ENCODE measurements at places on chromosomes 12 and 14.

GRCh38 chr12:82523996-82524395, 162.7 kb upstream of the TMTC2 start:
- no peak for DNase-seq

DNA sequence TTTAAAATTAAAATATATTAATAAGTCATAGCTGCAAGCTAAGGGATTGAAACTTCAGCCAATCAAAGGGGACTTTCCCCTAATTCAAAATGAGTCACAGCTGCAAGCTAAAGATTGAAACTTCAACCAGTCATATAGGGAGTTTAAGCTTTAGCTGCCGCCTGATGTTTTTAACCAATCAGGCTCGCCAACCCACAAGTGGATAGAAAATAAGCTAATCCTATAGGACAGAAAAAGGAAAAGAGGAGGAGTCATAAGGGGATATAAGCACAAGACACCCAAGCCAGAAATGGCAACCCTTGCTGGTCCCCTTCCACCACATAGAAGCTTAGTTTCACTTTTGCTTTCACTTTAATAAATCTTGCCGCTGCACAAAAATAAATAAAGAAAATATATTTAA, 1154.6 kb downstream of the GALC start:
- DNase-seq, result no peak

DNA sequence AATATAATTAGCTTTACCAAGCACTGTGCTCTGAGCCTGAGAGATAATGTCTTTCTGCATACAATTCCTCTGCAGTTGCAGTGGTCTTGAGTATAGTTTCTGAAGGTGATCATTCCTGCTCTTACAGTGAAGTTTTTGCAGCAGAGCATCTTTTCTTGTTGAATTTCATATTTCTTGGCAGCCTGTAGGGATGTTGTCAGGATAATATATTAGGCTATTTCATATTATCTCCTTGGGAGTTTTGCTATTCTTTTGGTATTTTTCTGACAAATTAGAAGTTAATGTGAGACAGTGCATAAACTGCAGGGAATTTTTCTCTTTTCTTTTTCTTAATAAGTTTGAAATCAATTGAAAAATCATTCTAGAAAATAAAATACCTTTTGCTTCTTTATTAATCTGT, 1502.6 kb upstream of the FLRT2 start:
- no peak for DNase-seq

- DNase-seq, result no peak
Measured at GRCh38 chr14:99865408-99865807, 72.2 kb downstream of the EML1 start.

DNA sequence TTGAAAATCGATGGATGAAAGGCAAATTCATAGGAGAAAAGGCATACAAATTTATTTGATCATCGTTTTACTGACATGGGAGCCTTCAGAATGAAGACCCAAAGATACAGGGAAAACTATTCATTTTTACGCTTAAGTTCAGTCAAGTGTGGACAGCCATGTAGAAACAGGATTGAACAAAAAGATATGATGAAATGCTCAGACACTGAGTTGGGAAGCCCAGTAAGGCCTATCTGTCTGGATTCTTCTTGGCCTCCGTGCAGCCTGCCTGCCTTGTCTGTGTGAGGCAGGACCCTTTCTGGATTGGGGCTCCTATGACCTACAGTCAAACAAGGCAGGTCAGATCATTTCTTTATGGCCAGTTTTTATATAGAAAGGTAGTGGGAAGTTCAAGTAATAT, 203.8 kb upstream of the MYL2 start:
- no peak for DNase-seq

- no peak for DNase-seq
Measured at GRCh38 chr12:115998119-115998633, 279.3 kb downstream of the MED13L start.

- no peak for DNase-seq
Measured at GRCh38 chr12:132723764-132724140, 13.1 kb downstream of the PGAM5 start.

DNA sequence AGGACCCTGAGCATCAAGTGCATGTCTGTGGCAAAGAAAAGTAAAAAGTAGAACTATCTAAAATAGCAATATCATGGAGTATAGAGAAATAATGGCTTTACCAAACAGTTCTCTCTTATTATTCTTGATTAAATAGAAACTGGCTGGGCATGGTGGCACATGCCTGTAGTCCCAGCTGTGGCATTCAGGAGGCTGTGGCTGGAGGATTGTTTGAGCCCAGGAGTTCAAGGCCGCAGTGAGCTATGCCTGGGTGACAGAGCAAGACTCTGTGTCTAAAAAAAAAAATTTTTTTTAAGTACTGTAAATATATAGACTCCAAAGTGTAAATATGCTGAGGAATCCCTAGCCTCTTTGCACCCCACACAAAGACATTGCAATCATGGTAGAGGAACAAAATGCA, 121.9 kb downstream of the KITLG start:
- DNase-seq, result no peak

- DNase-seq, result no peak
Measured at GRCh38 chr14:33700052-33700451, 250.8 kb downstream of the EGLN3 start.

- DNase-seq, result no peak
Measured at GRCh38 chr12:1173781-1174617, 183.0 kb downstream of the ERC1 start.

DNA sequence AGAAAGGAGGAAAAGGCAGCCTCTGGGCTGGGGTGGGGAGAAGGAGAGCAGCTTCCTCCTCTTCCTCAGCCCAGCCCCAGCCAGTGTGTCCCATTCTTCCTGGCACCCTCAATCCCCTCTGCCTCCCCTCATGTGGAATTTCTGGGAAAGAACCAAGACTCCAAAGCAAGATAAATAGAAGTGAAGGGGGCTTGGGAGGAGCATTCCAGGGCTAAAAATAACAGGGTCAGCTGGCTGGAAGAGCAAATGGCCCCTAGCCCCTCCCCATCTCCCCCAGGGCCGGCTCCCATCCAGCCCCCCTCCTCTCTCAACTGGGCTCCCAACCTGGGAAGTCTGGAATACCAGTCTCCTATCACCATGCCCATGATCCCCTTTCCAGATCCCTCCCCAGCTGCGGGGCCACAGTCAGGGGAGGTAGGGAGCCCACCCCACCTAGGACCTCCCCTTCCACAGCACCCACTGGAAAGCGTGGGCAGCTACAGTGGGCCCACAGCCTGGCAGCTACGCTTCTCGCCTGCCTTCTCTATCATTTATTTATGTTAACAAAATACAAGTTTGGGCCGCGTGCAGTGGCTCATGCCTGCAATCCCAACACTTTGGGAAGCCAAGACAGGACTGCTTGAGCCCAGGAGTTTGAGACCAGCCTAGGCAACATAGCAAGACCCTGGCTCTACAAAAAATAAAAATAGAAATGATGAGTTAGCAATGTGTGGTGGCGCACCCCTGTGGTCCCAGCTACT, 88.3 kb downstream of the IRF2BPL start:
- no peak for DNase-seq

- DNase-seq, result peak; percentile 71
Measured at GRCh38 chr14:100645196-100645981, 58.2 kb upstream of the BEGAIN start.

GRCh38 chr12:54300732-54301427, at the start of gene NFE2:
Gene NFE2 (minus strand): TSS chr12:54301015. CDS start chr12:54295248, 5,767 bp downstream.
- no peak for DNase-seq

DNA sequence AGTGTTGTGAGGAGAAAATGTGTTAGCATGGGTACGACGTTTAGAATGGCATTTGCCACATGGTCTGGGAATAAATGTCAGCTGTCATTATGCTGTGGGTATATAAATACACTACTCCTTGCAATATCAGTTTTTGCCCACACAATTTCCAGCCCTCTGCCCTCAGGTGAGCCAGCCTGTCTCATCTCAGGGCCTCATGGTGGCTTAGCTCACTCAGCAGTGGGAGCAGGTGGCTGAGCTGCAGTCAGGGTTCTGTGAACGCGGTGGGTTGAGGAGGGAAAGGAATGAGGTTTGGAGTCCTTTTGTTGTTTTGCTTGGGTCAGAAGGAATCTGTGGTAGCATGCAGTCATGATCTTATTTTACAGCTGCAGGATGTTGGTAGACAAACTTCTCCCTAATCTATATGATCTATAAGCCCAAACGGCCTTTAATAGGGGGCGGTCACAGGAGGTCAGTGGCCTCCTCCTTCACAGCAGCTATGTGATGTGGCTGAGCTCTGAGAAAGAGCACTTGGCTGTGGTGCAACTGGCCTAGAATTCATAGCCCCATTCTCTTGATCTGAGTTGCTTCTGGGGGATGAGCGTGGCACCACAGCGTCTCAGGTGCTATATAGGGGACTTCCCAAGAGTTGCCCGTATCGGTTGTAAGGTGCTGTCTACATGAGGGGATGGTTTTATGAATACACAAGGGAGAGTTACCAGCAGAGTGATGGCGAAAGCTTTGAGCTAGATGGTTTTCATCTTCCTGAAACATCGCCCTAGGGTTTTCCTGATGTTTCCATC, 27.8 kb upstream of the KCNA5 start:
- DNase-seq, result no peak

DNA sequence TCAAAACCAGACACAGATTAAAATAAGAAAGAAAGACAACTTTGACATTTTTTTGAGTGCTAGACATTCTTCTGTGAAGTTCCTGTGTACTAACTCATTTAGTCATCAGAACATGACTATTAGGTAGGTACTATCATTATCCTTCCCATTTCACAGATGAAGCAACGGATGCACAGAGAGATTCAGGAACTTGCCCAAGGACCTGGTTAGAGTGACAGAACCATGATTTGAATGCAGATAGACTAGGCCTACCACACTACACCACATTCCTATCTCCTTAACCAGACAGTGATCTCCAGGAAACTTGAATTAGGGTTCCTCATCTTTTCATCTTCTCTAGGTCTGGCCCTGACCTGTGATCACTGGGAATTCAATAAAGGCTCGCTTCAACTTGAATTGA, 54.4 kb upstream of the MED13L start:
- no peak for DNase-seq

- no peak for DNase-seq
Measured at GRCh38 chr12:34600592-34601462, 578.5 kb downstream of the ALG10 start.

DNA sequence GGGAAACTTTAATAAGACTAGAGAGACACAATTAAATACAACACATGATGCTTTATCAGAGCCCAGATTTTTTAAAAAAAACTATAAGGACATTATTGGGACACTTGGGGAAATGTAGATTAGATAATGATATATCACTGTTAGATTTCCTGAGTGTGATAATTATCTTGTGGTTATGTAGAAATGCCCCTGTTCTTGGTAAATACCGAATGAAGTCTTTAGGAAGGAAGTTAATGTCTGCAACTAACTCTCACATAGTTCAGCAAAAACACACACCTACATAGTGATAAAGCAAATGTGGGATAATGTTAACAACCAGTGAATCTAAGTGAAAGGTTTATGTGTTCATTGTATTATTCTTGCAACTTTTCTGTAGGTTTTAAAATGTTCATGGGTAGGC, 14.6 kb upstream of the CACNB3 start:
- DNase-seq, result no peak

GRCh38 chr12:74424778-74425177, 112.9 kb upstream of the ATXN7L3B start:
- DNase-seq, result no peak

- no peak for DNase-seq
Measured at GRCh38 chr12:115103884-115104883, 420.2 kb upstream of the TBX3 start.

DNA sequence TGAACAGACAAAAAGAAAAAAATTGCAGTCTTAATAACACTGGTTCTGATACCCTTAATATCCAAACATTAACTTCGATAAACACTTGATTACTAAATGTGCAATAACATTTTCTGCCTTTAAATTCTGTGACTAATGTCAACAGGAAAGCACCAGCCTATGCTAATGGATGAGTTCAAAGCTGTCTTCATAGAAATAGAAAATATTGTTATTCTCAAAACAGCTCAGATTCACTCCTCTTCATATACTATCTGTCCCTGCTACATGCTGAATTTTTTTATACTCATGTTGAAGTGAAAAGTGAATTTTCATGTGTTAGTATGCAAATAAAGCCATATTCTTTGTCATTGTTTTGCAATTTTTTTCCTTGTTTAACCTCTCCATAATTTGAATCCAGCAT, 13.9 kb downstream of the TAS2R43 start:
- DNase-seq, result no peak

- no peak for DNase-seq
Measured at GRCh38 chr12:106187155-106187789, 48.5 kb upstream of the NUAK1 start.

DNA sequence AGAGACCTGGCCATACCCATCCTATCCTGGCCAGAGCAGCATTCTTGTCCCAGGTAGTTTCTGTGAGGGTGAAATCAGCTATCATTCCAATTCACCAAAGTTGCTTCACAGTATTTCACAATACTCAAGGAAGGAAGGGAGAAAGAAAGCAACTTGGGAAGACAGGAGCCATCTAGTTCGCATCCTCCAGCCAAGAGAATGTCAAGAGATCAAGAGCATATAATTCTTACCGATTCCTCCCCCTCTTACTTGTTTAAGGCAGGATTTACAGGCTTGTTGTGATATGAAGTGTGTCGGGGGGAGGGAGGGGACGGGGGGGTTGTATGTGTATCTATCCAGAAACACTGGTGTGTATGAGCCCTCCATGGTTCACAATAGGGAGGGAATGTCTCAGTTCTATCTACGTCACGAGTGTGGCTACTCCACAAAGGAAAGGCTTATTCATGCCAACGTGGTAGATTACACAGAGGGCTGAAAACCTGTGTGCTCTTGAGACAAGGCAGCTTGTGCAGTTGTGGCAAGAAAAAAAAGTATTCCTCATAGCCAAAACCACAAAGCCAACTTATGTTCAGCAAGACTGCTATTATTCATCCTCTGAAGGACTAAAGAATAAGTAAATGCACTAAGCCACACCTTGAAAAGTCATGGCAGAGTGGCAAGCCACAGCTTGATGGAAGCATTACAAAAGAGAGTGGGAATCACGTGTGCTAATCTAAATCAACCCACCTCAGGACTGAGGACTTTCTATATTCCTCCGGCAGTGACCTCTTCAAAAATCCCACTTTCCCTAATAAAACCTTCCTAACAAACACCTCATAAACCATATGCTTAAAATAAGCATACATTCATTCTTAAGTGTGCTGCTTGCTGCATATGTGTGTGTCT, 35.0 kb downstream of the CORO1C start:
- no peak for DNase-seq
